ENCODE measurements at places on chromosomes 5 and 9.

- H3K27me3 ChIP-seq: no peaks in the 10 kb centered on the region
- H3K36me3 ChIP-seq: no peaks in the 10 kb centered on the region
- no peaks in the 10 kb centered on the region for H3K4me1 ChIP-seq
- H3K4me3 ChIP-seq: no peak overlapping the region
- no peak overlapping the region for H3K27ac ChIP-seq
These were observed 634.0 kb downstream of the MAT2B start for GRCh38 chr5:164139423-164139822.

GRCh38 chr9:81759680-81760215, 70.4 kb upstream of the TLE1 start:
- DNase-seq: no peak
- H3K4me3 ChIP-seq: no peak overlapping the region
- no peaks in the 10 kb centered on the region for H3K36me3 ChIP-seq

GRCh38 chr5:174271316-174271715, 225.8 kb downstream of the NSG2 start:
- H3K36me3 ChIP-seq: no peaks in the 10 kb centered on the region
- H3K27ac ChIP-seq: no peak overlapping the region
- no peaks in the 10 kb centered on the region for H3K27me3 ChIP-seq
- H3K4me1 ChIP-seq: no peaks in the 10 kb centered on the region
- no peak for DNase-seq
- no peak overlapping the region for H3K4me3 ChIP-seq

- H3K36me3 ChIP-seq: peaks cover 3% of the 10 kb centered on the region
- no peaks in the 10 kb centered on the region for H3K27me3 ChIP-seq
- DNase-seq: no peak
- no peak overlapping the region for H3K27ac ChIP-seq
- H3K4me3 ChIP-seq: no peak overlapping the region
These were observed 33.5 kb downstream of the PDGFRB start for GRCh38 chr5:150122158-150122510.

- no peak overlapping the region for H3K4me3 ChIP-seq
- no peak overlapping the region for H3K27ac ChIP-seq
- no peaks in the 10 kb centered on the region for H3K27me3 ChIP-seq
- H3K36me3 ChIP-seq: no peaks in the 10 kb centered on the region
- no peak for DNase-seq
- no peaks in the 10 kb centered on the region for H3K4me1 ChIP-seq
These were observed 310.1 kb downstream of the ZNF608 start for GRCh38 chr5:124436294-124436693.

DNA sequence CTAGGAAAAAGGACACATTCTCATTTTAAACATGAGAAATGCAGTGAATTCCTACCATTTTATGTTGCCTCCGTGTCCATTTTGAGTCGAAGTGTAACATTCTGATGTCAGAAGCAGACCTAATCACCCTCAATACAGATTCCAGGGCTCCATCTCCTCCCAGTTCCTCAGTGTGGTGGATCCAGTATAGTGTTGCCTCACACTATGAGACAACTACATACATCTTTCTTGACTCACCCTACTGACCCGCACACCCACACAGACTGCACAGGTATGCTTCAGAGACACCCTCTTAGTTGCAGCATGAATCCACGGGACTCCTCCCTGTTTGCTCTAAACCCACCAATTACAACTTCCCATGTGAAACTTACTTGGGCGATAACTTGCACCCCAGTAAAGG, 564.9 kb downstream of the SEMA5A start:
- no peaks in the 10 kb centered on the region for H3K27me3 ChIP-seq
- H3K4me3 ChIP-seq: no peak overlapping the region
- no peak for DNase-seq
- H3K4me1 ChIP-seq: no peaks in the 10 kb centered on the region

DNA sequence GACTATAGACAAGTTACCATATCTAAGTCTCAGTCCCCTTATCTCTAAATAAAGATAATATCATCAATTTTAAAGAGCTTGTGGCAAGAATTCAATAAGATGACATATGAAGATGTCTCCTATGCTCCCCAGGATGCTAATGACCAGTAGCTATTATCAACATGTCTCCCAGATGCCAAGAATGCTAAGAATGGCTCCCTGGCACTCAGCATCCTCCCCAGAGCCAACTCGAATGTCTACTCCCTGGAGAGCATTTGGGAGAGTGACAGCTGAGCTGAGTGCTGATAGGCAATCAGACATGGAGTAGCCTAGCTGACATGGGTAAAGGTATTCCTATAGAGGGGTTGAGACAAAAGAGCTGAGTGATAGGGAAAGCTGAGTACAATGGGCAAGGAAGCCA, 15.9 kb downstream of the P4HA2 start:
- no peaks in the 10 kb centered on the region for H3K27me3 ChIP-seq
- DNase-seq: no peak
- peaks cover 22% of the 10 kb centered on the region for H3K36me3 ChIP-seq
- no peak overlapping the region for H3K27ac ChIP-seq
- H3K4me1 ChIP-seq: no peaks in the 10 kb centered on the region

DNA sequence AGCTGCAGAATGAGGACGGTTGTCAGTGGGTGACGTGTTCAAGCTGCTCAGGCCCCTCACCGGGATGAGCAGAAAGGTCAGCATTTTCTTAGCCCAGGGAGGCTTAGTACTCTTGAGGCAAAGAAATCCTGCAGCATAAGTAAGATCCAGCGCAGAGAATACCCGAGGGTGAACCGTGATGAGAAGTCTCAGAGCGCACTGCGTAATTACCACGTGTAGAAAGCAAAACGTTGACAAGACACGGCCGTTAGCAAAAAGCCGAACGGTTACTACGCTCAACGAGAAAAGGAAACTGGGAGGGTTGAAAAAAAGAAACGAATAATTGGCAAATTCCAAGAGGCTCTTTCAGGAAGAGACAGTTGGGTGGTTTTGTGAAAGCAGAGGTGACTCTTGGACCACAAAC, 104.0 kb downstream of the COL23A1 start:
- no peaks in the 10 kb centered on the region for H3K4me1 ChIP-seq
- H3K36me3 ChIP-seq: no peaks in the 10 kb centered on the region
- H3K27ac ChIP-seq: no peak overlapping the region
- no peak for DNase-seq
- no peak overlapping the region for H3K4me3 ChIP-seq

- peaks cover 2% of the 10 kb centered on the region for H3K36me3 ChIP-seq
- no peaks in the 10 kb centered on the region for H3K4me1 ChIP-seq
- no peak for DNase-seq
- H3K27me3 ChIP-seq: no peaks in the 10 kb centered on the region
- no peak overlapping the region for H3K4me3 ChIP-seq
These were observed 68.8 kb downstream of the ITGA1 start for GRCh38 chr5:52856564-52856963.

DNA sequence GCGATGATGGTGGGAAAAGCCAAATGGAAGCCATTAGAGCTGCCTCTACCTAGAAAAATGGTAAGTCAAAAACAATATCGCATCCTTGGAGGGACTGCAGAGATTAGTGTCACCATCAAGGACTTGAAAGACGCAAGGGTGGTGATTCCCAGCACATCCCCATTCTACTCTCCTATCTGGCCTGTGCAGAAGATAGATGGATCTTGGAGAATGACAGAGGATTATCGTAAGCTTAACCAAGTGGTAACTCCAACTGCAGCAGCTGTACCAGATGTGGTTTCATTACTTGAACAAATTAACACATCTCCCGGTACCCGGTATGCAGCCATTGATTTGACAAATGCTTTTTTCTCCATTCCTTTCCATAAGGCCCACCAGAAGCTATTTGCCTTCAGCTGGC, 23.8 kb downstream of the ERP44 start:
- no peak overlapping the region for H3K4me3 ChIP-seq
- peaks cover 3% of the 10 kb centered on the region for H3K4me1 ChIP-seq
- H3K36me3 ChIP-seq: no peaks in the 10 kb centered on the region
- DNase-seq: no peak
- H3K27me3 ChIP-seq: no peaks in the 10 kb centered on the region
- H3K27ac ChIP-seq: no peak overlapping the region

- DNase-seq: no peak
- no peaks in the 10 kb centered on the region for H3K4me1 ChIP-seq
- no peaks in the 10 kb centered on the region for H3K27me3 ChIP-seq
- H3K4me3 ChIP-seq: no peak overlapping the region
These were observed 8.4 kb upstream of the EXOC3 start for GRCh38 chr5:434443-435146.

DNA sequence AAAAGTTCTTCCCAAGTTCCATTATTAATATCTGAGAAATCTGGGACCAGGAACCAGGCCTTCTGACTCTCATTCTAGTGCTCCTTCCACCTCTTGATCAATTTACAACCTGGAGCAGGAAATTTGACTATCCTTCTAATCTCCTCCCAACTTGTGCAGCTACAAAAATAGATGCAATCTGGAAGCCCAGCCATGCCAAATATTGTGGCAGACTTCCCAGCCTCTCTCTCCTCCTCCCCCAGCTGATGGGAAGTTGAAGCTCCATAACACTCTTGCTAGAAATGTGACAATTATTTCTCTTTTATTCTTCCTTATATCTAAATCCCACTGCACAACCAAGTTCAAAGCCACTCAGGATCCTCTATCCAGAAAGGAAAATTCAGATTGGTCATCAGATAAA, 252.1 kb downstream of the SEC61B start:
- no peaks in the 10 kb centered on the region for H3K36me3 ChIP-seq
- DNase-seq: no peak
- H3K27ac ChIP-seq: no peak overlapping the region
- H3K4me3 ChIP-seq: no peak overlapping the region

GRCh38 chr5:160253441-160253840, 24.1 kb downstream of the FABP6 start:
- H3K36me3 ChIP-seq: no peaks in the 10 kb centered on the region
- no peaks in the 10 kb centered on the region for H3K4me1 ChIP-seq
- H3K27ac ChIP-seq: no peak overlapping the region
- no peak for DNase-seq
- no peaks in the 10 kb centered on the region for H3K27me3 ChIP-seq

GRCh38 chr5:152514827-152515397, 109.8 kb upstream of the NMUR2 start:
- DNase-seq: no peak
- no peak overlapping the region for H3K4me3 ChIP-seq
- no peak overlapping the region for H3K27ac ChIP-seq
- no peaks in the 10 kb centered on the region for H3K36me3 ChIP-seq

DNA sequence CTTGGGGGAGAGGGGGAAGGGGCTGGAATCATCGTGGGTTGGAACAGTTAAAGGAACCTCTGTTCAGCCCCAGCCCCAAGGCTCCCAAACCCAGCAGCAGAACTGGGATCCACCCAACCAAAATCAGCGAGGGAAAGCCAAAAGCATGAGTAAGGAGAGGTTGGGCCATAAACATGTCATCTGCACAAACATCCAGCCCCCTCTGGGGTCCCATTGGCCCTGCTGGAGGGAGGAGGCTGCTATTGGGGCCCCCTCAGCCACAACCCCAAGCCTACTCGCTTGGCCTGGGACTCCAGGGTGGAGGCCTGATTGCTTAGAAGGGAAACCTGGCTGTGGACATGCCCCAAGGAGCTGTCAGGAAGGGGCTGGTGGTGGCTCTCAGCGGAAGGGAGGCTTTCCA, 154.9 kb downstream of the FGF18 start:
- no peak for DNase-seq
- no peaks in the 10 kb centered on the region for H3K27me3 ChIP-seq
- no peak overlapping the region for H3K4me3 ChIP-seq
- no peak overlapping the region for H3K27ac ChIP-seq
- no peaks in the 10 kb centered on the region for H3K36me3 ChIP-seq
